IMR-90 (cell line): ENCODE measurements at places on chromosomes 13 and 19.
A peak's percentile ranks its signal among the peaks of the same experiment; 100 is the strongest.

DNA sequence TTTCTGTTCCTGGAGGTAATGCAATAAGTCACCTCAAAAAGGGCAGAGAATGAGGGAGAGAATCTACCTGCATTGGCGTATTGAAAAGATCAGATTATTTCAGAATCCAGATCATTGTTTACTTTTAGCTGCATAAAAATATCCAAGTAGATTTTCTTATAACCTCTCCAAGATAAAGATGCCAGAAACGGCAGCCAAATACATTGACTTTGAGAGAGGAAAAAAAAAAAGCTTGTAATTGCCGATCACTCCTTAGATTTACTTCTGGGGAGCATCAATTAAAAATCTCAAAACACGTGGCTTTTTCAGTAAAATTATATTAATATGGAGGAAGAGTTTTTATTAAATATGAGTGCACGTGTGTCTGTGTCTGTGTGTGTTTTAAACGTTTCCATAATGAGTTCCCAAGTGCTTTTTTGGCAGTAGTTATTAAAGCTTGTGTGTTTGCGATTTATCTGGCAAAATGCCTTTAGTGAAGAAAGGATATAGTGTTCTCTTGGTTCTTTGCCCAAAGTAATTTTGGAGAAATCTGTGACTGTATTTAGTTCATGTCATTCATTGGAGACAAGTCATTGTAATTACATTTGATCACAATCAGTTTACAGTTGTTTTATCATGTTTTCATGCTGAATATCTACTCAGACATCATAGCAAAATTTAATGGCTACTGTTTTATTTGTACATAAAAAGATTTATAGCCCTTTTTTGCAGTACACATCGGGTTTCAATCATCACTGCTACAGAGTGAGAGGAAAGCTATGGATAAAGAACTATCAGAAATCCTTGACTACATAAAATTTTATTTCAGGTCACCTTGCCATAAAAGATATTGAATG, 176.1 kb downstream of the TM9SF2 start:
- no peak for DNase-seq

- DNase-seq, result no peak
Measured at GRCh38 chr13:46389457-46390451, 2.7 kb upstream of the RUBCNL start.

DNA sequence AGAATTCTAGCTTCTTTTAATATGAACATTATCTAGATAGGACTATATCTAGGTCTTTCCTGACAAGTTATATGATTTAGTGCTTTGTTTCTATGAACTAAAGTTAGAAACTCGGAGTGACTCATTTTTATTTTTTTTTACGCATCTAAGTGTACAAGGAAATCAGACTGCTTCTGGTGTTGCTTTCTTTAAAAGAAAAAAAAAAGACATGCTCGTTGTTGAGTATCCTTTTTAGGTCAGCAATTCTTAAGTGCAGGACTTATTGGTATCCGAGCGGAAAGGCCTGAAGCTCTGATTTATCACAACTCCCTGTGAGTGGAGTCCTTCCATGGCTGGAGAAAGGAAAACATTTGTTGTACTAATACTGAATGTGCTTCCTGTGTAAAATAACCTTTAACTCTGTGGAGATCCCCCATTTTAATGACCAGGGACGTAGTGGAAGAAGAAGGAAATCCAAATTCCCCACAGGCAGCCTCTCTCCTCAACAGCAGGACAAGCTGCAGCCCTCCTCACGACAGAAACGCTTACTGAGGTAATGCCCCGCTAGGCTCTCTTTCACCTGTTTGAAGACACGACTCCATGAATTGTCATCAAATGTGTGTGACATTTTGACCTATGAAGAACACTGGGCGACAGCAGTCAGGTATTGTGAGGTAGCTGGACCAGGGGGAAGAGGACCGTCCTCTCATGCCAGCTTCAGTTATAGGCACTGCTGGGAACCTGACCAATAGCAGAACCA, 17.9 kb upstream of the POMP start:
- DNase-seq, result no peak

DNA sequence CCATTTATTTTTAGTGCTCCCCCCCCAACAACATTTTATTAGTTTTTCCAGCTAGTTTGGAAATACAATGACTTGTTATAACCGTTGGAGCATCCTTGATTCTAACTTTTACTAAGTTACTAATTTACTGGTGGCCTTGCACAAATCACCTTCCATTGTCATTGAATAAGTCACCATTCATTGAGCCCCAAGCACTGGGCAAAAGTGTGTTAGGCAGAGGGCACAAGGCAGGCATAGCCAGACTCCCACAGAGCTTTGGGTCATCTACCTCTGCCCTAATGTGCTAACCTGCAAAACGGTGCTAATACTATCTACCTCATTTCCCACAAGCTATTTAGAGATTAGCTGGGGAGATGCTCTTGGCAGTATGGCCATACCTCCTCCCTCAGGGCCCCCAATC, 86.8 kb upstream of the RNF113B start:
- DNase-seq, result no peak

DNA sequence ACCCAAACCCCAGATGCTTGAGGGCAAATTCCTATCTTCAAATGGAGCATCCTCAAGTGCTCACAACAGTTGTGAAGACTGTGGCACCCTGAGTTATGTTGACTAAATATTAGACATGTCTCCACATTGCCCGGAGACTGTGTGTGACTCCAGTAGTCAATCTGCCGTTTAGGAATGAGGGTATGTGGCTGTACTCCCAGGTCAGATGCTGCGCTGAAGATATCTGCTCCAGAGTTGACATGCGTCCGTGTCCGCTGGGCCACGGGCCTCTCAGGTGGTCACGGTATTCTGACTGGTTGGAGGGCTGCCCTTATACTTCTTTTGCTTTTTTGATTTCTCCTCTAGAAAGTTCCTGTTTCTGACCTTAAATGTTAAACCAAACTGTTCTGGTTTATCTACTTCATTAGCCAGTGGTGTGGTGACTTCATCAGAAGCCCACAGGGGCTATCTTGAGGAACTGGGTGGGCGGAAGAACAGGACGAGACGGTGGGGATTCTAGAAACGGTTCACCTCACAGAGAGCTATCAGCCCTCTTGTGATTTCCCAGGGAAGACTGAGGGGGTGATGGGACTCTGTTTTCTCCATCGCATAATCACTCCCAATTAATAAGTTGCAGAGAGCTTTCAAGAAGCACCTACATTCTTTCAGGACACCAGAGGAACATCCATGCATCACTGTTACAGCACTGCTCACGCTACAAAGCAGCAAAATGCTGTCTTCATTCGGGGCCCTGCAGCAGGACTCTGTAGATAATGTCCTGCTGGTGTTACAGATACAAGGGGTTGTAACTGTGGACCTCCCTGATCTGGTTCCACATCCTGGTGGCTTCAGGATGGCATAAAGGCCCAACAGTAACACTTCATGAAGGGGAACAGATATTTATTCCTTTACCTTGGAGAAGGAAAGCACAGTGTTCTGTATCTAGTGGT, 1.3 kb upstream of the LCP1 start:
- DNase-seq, result no peak

GRCh38 chr19:43997631-43998290, 5.0 kb upstream of the ZNF230 start:
- DNase-seq, result peak; percentile 24

DNA sequence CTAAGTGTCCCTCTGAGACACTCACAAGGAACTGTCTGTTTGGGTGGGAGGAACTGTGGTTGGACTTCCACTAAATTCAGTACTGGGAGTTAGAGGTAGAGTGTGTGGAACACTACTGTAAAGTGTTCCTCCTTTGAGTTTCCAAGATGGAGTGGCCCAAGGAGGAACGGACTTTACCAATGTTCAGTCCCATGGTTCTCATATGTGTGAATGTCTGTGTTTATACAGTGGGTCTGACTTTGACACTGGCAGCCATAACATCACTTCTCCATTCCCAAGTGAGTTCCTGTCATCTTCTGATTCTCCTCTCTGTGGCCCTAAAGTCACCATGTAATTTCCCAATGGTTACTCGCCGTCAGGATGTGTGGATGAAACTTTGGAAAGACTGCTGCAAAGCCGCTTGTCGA, 136.8 kb upstream of the SERP2 start:
- DNase-seq, result no peak

GRCh38 chr19:44112802-44113137, 429 bp upstream of the ZNF225 start:
- DNase-seq, result no peak
